CD4-positive, alpha-beta memory T cell (primary cell): ENCODE measurements at places on chromosomes 12 and 14. TPM values are rescaled to one million over a fixed set of nuclear protein-coding genes. Genes with fewer than 3 reads are reported as not detected.

DNA sequence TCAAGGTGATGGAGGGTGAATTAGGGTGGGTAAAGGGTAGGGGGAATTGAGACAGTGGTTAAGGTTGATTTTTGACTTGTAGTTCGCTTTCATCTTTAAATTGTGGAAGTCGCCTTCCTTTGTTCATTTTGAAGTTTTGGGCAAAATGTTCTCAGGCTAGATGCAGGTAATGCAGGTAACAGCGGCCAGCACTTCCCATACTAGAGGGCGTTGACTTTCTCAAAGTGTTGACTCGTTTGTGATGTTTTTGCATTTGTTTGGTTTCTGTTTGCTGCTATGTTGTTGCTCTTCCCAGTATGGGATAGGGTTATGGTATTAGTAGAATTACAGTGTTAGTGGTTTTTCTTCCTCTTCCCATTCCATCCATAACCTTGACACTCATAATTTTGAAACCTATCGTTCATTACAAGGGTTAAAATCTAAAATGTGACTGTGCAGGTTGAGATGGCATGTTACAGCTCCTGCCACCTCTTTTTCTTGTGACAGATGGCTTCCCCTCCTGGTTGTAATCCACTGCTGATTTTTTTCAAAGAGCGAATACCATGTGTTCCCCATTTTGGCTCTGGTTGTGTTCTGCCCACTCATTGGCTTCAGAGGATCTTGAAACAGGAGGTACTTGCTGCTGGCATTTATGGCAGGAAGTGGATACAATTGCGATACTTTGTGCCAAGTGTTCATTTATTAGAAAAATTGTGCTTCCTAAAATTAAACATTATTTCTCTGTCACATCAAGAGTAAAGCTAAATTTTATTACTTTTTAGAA lies 57.1 kb downstream of the ERC1 start:
- no peaks in the 10 kb centered on the region for H3K4me1 ChIP-seq
- H3K4me3 ChIP-seq: no peak overlapping the region
- H3K36me3 ChIP-seq: no peaks in the 10 kb centered on the region
- no peak overlapping the region for H3K27ac ChIP-seq
- no peaks in the 10 kb centered on the region for H3K27me3 ChIP-seq

DNA sequence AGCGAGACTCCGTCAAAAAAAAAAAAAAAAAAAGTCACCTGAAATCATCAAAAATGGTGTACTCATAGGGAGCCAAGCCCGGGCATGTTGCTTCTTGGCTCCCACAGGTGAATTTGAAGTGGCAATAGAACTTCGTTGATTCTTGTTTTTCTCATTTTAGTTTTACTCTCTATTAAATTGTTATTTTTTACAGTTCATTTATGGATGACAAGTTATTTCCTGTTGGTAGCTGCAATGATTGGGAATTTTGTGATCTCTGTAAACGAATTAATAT lies 1.3 kb downstream of the TM7SF3 start:
- H3K36me3 ChIP-seq: no peaks in the 10 kb centered on the region
- peaks cover 51% of the 10 kb centered on the region for H3K4me1 ChIP-seq
- peak overlapping the region; percentile 92 for H3K27ac ChIP-seq

- H3K4me3 ChIP-seq: no peak within 1 kb of the TSS
- H3K36me3 ChIP-seq: no peaks in the 10 kb centered on the region
- H3K4me1 ChIP-seq: peaks cover 19% of the 10 kb centered on the region
- no peaks in the 10 kb centered on the region for H3K27me3 ChIP-seq
Observed at GRCh38 chr12:8156845-8157244, at the start of gene ZNF705A. ZNF705A (plus strand) TSS chr12:8157015; CDS start chr12:8172626, 15,611 bp downstream.

- H3K36me3 ChIP-seq: no peaks in the 10 kb centered on the region
- H3K27ac ChIP-seq: no peak overlapping the region
- H3K27me3 ChIP-seq: peaks cover 22% of the 10 kb centered on the region
Observed at GRCh38 chr12:57614178-57614947, 3.1 kb downstream of the ARHGEF25 start.

Gene GPRC5A
- not detected for total RNA-seq

DNA sequence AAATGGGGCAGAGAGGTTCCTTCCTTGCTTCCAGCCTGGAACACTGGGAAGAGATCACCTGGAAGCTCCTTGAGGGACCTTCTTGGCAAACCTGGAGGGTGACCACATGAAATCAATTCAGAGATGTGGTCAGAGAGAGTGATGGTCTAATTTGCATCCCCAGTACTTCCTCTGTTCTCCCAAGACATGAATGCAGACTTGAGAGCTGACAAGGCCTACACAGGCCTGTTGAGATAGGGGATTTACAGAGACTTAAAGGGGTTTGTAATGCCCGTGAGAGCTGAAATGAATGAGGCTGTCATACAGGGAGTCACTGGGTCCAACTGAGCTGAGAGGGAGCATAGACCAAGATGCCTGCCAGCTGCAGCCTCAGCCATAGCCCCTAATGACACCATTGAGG lies 45.1 kb downstream of the TMX1 start:
- H3K4me3 ChIP-seq: no peak overlapping the region
- H3K36me3 ChIP-seq: no peaks in the 10 kb centered on the region
- H3K4me1 ChIP-seq: no peaks in the 10 kb centered on the region
- H3K27me3 ChIP-seq: no peaks in the 10 kb centered on the region
- H3K27ac ChIP-seq: no peak overlapping the region

Gene RERGL
- not detected for total RNA-seq

Gene RPGRIP1
- 0.47 TPM for total RNA-seq

DNA sequence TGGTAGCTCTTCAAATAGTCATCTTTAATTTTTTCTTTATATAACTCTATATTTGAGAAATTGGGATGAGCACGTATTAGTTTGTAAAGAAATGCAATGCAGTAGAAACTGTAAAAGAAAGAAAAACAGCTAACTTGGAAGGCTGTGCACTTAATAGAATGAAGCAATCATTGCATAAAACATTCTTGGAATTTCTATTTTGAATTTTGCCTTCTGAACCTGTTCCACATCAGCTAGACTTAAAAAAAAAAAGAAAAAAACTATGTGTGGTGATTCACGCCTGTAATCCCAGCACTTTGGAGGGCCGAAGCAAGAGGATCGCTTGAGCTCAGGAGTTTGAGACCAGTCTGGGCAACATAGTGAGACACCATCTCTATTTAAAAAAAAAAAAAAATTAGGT lies 29.4 kb downstream of the SCN8A start:
- no peaks in the 10 kb centered on the region for H3K4me1 ChIP-seq
- H3K27ac ChIP-seq: no peak overlapping the region
- H3K4me3 ChIP-seq: no peak overlapping the region
- no peak for DNase-seq
- H3K27me3 ChIP-seq: no peaks in the 10 kb centered on the region

DNA sequence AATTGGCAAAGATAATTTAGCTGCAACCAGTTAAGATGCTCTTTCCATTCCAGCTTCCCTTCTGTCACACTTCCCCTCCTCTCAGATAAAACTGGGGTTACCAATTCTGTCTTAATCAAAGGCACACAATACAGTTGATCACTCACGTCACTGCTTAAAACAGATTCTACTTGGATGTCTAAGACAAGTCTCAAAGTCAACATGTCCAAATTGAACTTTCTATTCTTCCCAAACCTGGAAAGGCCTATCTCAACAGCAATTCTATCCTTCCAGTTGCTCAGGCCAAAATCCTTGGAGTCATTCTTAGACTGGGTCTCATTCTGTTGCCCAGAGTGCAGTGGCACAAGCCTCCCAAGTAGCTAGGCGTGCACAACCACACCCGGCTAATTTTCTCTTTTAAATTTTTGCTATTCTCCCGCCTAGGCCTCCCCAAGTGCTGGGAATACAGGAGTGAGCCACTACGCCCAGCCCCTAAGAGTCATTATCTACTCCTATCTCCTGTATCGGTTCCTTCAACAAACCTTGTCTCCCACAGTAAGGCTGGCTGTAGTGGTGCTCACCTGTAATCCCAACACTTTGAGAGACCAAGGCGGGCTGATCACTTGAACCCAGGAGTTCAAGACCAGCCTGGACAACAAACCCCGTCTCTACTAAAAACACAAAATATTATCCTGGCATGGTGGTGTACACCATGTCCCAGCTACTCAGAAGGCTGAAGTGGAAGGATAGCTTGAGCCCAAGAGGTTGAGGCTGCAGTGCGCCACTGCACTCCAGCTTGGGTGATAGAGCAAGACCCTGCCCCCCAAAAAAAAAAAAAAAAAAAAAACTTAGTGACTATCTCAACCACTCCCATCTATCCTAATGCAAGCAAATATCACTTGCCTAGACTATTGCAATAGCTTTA lies 4.7 kb downstream of the RPS29 start:
- no peak overlapping the region for H3K27ac ChIP-seq
- DNase-seq: no peak
- peaks cover 52% of the 10 kb centered on the region for H3K4me1 ChIP-seq
- H3K36me3 ChIP-seq: peaks cover 36% of the 10 kb centered on the region
- no peak overlapping the region for H3K4me3 ChIP-seq
